ENCODE measurements at places on chromosomes 11 and 22. TPM values are rescaled to one million over a fixed set of nuclear protein-coding genes. Genes with fewer than 3 reads are reported as not detected.

DNA sequence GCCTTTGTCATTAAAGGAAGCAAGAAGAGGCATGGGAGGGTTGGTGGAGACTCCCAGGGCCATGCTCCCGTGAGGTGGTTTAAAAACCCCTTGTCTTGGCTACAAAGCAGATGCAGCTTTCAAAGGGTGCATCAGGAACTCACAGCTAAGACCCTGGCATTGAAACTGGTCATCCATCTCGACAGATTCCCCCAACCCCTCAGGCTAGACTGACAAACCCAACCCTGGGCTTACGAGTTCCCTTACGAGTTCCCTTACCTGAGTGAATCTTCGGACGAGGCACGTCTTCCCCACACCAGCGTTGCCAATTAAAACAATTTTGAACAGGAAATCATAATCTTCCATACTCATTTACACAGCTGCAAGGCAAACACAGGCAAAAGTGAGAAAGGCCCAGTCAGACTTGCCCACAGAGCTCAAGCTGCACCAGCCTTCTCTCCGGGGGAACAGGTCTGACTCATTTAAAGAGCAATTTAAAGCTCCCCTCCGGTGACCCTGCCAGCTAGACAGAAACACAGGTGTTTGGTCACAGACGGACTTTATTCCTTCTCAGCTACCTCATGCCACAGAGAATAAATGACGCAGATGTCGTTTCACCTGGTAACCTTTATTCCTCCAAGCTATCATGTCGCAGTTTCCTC, 74.6 kb downstream of the RAB30 start:
- H3K4me3 ChIP-seq, result peak overlapping the region; percentile 43
- DNase-seq, result peak; percentile 60

DNA sequence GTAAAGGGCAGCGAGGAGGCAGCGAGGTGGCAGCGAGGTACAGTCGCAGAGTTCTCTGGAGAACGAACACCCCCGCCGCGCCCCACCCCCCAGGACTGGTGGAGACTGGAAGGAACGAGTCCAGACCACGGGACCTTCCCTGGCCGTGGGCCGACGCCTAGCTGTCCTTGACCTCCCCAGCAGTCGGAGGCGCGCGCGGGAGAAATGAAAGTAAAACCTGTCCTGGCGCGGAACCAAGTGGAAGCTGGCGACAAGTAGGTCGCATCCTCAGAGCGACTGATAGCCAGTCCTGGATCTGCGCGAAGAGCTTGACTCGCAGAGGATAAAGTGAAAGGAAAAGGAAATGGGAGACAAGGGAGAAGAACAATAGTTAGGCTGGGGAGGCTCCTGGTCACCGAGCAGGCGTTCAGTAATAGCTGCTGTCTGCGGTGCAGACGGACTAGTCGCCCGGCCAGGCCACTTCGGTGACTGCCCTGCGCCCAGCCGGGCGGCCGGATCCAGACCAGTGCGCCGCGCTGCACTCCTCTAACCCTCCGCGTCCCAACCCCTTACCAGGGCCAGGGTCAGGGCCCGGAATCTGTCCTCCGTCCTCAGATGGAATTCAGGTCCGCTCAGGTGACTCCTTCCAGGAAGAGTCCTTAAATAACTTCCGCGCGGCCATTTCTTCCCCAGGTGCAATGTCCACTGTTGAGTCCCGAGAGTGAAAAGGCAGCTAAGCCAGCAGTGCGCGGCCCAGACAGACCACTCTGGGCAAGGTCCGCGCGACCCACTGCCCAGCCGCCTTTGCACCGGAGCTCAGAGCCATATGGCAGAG, 1.9 kb upstream of the ADM start:
- H3K36me3 ChIP-seq, result no peaks in the 10 kb centered on the region
- peak overlapping the region; percentile 69 for H3K4me3 ChIP-seq
- H3K27me3 ChIP-seq, result no peaks in the 10 kb centered on the region
- peak; percentile 95 for DNase-seq

DNA sequence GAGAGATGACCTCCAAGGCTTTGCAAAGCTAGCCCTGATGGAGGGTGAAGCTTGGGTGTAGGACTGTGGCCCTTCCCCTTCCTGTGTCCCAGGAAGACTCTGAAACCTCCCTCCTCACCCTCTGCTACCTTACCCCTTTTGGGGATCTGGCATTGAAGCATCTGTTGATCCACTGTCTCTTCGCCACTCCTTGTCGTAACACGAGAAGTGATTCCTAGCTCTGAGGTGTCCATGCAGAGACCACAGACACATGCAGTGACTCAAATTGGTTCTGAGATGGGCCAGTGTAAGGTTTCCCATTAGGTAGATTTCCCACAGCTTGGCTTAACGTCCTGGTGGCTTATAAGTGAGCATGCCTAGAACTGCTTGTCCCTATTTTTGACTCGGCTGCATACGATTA, 101.4 kb downstream of the ZBTB16 start:
- DNase-seq, result no peak
- peak overlapping the region; percentile 77 for H3K27ac ChIP-seq
- H3K27me3 ChIP-seq, result no peaks in the 10 kb centered on the region
- peaks cover 19% of the 10 kb centered on the region for H3K4me1 ChIP-seq
- H3K4me3 ChIP-seq, result no peak overlapping the region

The C11orf91 gene
- total RNA-seq, result not detected

GRCh38 chr11:110415081-110415480, 14.7 kb upstream of the FDX1 start:
- no peak overlapping the region for H3K27ac ChIP-seq
- no peaks in the 10 kb centered on the region for H3K36me3 ChIP-seq
- DNase-seq, result no peak
- H3K4me3 ChIP-seq, result no peak overlapping the region
- no peaks in the 10 kb centered on the region for H3K4me1 ChIP-seq
- no peaks in the 10 kb centered on the region for H3K27me3 ChIP-seq

- no peaks in the 10 kb centered on the region for H3K4me1 ChIP-seq
- H3K27ac ChIP-seq, result no peak overlapping the region
- no peaks in the 10 kb centered on the region for H3K27me3 ChIP-seq
- H3K4me3 ChIP-seq, result no peak overlapping the region
- no peaks in the 10 kb centered on the region for H3K36me3 ChIP-seq
- DNase-seq, result peak; percentile 89
Observed at GRCh38 chr11:66981976-66982578, 7.0 kb downstream of the C11orf86 start.

Measured in Peyer's patch (tissue), 4 donors.